ENCODE measurements at places on chromosomes 3 and 15.

GRCh38 chr15:58074452-58074851, 8.9 kb upstream of the ALDH1A2 start:
- no peak for DNase-seq

- DNase-seq = no peak
Observed at GRCh38 chr3:129530821-129531220, 2.4 kb downstream of the RHO start.

DNA sequence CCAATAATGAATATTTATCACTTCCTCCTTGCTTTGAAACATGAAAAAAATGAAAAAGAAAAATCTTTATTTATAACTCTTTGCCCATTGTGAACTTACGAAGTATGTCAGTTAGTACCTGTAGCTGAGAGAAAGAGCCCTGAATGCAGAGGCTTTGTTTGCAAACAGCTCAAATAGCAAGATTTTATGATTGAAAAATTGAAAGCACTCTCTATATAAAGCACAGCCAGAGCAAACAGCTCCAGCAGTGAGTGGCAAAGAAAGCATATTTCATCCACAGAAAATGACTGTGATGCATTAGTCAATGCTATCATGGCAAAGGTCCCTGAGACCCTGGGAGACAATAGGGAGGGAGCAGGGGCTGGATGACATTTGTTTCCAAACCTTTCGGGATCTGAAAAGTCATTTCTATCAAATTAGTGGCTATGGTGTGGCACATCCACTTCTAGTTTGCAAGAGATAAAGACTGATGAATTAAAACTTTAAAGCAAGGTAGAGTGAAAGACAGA, 576.1 kb downstream of the OTOL1 start:
- no peak for DNase-seq

- DNase-seq = no peak
Observed at GRCh38 chr3:127000761-127001160, 17.8 kb downstream of the PLXNA1 start.

GRCh38 chr3:173479301-173479700, 81.8 kb downstream of the NLGN1 start:
- no peak for DNase-seq

- DNase-seq = no peak
Observed at GRCh38 chr3:106242781-106243180, 374.0 kb upstream of the CBLB start.

DNA sequence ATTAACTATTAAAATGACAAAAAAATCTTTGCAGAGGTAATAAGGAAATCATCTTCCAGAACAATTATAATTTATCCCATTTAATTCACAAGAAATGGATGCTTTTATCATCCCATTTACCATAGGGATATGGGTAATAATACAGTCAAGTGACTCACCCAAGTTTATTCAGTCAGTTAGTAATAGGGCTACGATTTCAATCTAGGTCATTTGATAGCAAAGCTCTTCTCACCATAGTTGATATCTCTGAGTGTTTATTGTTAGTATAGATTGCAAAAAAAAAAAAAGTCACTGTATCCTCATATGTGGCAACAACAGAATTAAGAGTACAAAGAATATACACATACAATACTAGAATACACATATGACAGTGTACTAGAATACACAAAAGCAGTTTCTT, 797.1 kb downstream of the ROBO1 start:
- no peak for DNase-seq

GRCh38 chr3:35965908-35966307, 326.6 kb downstream of the ARPP21 start:
- DNase-seq = peak; percentile 4

GRCh38 chr3:114351123-114351821, 57.4 kb downstream of the TIGIT start:
- no peak for DNase-seq

DNA sequence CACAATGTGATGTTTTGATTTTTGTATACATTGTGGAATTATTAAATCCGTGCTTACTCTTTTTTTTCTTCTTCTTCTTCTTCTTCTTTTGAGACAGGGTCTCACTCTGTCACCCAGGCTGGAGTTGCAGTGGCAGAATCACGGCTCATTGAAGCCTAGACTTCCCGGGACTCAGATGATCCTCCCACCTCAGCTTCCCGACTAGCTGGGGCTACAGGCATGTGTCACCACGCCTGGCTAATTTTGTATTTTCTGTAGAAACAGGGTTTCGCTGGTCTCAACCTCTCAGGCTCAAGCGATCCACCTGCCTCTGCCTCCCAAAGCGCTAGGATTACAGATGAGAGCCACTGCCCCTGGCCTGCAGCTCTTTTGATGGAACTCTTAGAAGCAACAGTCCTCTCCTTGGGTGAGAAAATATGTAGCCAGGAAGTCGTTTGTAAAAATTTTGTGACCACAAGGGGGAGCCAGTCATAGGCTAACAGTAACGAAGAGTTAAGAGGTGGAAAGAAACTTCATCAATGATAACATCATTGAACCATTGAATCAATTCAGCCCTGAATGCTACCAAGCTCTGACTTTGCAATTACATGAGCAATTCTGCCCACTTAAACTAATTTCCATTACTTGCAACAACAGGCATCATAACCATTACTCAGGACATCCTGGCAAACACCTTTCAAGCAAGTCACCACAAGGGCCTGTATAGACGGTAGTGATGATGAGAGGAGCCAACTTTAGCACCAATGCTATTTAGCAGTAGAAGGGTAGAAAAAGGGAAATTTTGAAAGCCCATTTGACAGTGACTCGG, 16.7 kb upstream of the CMTM7 start:
- peak; percentile 50 for DNase-seq

DNA sequence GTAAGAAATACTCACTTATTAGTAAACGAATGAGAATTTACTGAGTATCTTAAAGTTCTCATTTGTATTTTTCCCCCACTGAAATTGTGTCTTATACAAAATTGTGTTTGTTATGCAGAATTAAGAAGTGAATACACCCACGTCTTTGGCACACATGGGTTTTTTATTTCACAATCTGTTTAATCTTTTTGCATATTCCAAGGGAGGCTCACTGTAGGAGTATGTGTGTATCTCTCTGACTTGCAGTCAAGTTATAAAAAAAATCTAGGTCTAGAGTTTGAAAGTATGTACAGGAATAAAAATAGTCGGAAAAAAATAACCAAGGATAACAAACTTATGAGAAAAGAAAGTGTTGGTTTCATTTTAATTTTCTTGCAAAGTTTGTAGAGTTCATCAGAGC, 255.2 kb downstream of the PDCD6IP start:
- DNase-seq = no peak

DNA sequence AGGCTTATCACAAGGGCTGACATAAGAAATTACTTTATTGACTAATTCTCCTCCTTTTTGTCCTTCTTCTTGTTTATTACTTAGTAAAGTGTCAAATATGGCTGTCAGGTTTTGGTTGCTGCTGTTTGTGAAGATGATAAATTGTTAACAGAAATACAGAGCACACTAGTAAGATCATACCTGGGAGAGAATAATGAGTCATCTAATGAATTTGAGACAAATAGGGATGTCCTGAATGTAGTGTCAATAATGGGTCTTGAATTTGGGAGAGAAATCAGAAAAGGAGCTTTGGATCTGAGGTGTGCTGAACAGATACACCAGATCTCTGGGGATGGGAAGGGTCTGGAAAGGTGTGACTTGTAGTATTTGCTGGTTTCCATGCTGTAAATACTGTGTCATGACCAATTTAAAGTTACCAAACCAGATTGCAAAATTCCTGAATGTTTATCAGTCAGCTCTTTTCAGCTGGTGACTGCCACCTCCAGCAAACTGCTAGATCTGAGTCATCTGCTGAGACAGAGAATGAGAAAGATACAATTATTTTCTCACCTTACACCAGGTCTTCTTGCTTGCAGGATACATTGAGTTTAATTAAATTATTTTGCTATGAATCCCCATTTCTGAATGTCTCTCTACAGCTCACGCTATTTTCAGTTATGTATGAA, 76.7 kb upstream of the SATB1 start:
- DNase-seq = no peak

- no peak for DNase-seq
Observed at GRCh38 chr3:16168211-16168610, 6.3 kb upstream of the GALNT15 start.

DNA sequence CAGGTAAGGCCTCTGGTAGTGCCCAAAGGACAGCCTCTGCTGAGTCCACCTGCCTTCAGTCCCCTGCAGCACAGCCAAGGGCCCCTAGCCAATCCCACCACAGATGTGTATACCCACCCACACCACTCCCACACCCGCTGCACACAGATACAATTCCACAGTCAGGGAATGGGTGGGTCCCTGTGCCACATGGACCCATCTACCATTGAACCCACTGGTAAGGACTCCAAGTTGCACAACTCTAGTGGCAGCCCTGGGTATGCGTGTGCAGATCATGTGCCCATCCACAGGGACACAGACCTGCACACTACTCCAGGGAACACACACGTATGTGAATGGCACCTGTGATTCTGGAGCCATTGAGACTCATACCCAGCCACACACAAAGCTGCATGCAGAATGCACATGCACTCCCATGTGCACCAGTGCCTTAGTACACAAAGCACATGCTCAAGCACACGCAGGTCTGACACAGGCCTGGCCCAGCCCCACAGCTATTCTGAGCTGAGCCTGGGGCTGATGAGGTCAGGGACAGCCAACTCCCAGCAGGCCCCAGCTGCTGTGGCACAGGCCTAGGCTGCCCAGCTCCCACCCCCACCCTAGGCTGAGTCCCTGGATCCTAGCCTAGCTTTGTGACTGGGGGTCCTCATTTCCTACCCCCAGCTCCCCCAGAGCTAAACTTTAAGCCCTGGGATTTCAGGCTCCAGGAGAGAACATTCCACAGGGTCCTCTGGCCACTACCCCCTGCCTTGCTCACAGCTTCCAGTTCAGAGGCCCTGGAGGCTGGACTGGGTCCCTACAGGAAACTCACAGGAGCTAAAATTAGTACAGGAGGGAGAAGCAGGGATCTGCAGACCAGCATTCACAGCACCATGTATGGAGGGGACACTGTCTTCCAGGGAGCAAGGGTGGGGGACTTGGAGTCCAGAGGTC, 2.7 kb upstream of the ALS2CL start:
- DNase-seq = no peak

DNA sequence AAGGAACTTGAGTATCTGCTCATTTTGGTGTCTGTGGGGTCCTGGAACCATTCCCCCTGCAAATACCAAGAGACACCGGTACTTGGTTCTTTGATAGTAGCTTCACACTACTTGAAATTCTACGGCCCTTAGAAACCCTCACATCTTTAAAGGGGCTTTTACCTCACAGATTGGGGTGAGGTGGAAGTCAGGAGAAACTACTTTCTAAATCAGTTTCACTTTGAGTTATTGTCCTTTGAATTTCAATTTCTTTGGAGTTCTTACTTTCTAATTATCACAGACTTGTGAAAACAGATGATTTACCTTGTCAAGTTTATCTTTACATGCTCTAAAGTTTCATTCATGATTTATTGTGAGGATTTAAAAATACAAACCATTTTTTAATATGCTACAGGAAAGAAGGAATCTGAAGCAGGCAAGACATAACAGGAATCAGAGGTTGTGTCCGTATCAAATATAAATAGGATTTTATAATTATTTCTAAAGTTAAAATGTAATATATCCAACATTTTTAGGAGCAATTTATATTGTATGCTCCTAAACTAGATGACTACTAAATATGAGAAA, 98.9 kb downstream of the NEDD4 start:
- DNase-seq = no peak

GRCh38 chr15:92076541-92076940, 223.0 kb downstream of the SLCO3A1 start:
- DNase-seq = no peak

DNA sequence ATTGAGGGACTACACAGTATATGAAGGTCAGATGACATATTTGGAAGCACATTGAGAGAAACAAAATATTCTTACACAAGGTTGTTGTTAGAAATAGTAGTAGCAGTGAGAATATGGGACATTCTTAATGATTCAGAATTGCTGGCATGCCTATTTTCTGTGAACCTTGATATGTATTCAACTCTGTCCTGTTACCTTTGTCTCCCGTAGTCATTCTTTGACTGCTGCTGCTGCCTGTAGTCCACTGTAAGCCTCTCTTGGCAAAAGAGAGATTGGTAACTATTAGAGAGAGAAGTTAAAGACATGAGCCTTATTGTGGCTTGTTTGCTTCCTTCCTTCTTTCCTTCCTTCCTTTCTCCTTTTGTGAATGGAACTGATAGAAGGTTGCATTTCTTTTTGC, 64.5 kb downstream of the TCF12 start:
- no peak for DNase-seq

GRCh38 chr3:20890111-20890519, 704.1 kb upstream of the SGO1 start:
- DNase-seq = no peak

- DNase-seq = no peak
Observed at GRCh38 chr15:58515807-58516206, 84.0 kb downstream of the LIPC start.

DNA sequence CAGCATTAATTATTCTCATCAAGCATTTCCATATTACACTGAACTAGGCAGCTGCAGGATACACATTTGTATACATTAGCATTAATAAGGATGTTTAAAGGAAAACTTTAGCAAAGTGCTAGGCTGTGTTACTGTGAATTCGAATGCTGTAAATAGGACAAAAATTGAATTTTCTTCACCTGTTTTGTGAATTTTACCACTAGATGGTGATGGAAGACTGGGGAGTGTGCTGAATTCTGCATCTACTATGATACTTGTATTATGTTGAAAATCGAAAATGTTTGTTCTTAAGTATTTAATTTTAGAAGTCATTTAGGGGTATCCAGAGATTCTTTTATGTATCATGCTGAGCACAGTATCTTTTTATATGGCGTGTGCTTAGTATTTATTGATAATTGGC, 12.3 kb upstream of the P2RY14 start:
- DNase-seq = no peak

GRCh38 chr3:168364967-168365366, 269.2 kb upstream of the GOLIM4 start:
- DNase-seq = no peak

DNA sequence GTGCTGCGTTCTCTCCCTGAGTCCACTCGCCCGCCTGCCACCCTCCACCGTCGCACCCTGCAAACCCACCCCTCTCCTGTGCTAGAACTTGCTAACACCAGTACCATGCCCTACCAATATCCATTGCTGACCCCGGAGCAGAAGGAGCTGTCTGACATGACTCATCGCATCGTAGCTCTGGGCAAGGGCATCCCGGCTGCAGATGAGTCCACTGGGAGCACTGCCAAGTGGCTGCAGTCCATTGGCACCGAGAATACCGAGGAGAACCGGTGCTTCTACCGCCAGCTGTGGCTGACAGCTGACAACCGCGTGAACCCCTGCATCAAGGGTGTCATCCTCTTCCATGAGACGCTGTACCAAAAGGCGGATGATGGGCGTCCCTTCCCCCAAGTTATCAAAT, 4.9 kb upstream of the ALAS1 start:
- DNase-seq = peak; percentile 35
